Stimulated activated naive CD4-positive, alpha-beta T cell treated with Interleukin-2 at 50 U/mL for 16 hours (primary cell): ENCODE measurements at places on chromosomes 3 and 15.

- no peak for DNase-seq
Measured at GRCh38 chr3:94336046-94336753, 273.3 kb downstream of the NSUN3 start.

GRCh38 chr3:114213627-114214541 lies 23.5 kb downstream of the ZNF80 start:
- DNase-seq, result peak; percentile 77

- DNase-seq, result no peak
Measured at GRCh38 chr3:175274056-175274455, 414.9 kb downstream of the NAALADL2 start.

DNA sequence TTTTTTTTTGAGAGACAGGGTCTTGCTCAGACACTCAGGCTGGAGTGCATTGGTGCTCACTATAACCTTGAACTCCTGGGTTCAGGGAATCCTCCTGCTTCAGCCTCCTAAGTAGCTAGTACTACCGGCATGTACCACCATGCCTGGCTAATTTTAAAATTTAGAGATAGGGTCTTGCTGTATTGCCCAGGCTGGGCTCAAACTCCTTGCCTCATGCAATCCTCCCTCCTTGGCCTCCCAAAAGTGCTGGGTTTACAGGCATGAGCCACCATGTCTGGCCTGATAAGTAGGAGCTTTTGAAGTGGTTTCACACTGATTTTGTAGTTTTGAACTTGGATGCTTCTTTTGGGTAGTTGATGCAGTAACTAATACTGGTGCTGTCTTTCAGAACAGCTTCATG lies 7.8 kb downstream of the MAP2K1 start:
- DNase-seq, result no peak

- no peak for DNase-seq
Measured at GRCh38 chr3:58693940-58694850, 27.6 kb upstream of the FAM3D start.

GRCh38 chr3:99873269-99874102 lies 55.8 kb downstream of the CMSS1 start:
- DNase-seq, result no peak

DNA sequence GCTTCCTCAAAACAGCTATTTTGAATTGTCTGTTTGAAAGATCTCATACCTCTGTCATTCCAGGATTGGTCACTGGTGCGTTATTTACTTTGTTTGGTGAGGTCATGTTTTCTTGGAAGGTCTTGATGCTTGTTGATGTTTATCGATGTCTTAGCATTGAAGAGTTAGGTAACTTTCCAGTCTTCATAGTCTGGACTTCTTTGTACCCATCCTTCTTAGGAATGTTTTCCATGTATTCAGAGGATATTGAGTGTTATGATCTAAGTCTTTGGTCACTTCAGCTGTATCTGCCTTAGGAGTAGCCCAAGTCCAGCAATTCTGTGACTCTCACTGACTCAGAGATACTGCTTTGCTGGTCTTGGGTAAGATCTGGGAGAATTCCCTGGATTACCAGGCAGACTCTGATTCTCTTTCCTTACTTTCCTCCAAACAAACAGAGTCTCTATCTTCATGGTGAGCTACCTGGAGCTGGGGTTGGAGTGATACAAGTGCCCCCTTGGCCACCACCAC lies 398.6 kb downstream of the ZIC4 start:
- no peak for DNase-seq

DNA sequence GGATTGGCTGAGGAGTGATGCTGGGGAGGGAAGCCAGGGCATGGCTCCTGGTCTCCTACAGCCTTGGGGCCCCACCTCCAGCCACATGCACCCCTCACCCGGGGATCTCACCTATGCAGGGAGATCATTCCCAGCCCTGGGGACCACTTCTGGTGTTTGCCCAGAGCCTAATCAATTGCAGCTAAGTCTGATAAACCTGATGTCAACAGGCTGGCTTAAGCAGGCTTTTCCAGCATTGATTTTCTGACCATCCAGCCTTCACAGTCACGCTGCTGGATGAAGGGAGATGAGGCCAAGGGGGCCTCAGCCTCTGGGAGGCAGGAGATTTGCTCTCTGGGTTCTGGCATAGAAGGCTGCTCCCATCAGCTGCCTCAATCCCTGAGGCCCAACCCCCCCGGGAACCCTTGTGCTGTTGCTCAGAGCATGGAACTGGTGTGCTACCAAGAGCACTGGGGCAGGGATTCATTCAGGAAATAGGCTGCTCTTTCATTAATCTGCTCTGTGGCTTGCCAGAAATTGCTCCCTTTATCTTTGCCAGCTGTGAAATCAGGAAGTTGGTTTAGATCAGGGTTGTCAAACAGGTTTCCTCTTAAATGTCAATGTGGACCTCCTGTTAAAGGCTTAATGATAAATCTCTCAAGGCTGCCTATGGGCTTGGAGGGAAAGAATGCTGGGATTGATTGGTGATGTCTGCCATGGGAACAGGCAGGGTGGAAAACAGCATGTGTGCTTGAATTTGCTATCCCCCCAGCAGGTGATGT lies 19.0 kb downstream of the FAM3D start:
- no peak for DNase-seq

DNA sequence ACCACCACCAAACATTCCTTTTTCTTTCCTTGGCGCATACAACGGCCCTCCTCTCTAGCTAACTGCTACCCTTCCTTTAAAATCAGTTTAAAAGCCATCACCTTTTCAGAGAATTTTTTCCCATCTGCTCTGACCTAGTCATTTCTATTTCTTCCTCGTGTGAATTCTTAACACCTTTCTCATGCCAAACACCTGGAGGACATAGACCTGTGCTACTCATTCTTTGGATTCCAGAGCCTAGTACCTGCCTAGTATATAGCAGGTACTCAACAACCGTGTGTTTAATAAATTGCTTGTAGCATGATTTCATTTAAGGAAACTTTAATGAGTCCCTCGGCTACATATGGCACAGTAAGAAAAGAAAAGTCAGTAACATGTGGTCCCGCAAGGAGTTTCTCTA lies 2.0 kb upstream of the TPM1 start:
- DNase-seq, result no peak

DNA sequence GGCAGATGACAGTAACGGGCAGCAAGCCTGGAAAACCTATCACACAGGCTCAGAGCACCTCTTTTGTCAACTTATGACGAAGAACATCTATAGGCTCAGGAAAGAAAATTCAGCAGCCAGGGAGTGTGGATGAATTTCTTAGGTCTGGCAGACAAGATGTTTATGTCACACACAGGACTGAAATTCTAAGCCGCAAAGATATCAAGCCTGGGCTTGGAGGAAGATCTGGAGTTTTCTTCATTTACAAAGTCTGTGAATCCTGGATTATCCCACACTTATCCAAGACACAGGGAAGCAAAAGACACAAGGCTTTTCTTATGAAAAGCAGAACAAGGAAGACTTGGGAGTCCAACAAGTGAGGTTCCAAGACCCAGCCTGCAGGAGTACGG lies 23.4 kb upstream of the CHCHD6 start:
- no peak for DNase-seq

DNA sequence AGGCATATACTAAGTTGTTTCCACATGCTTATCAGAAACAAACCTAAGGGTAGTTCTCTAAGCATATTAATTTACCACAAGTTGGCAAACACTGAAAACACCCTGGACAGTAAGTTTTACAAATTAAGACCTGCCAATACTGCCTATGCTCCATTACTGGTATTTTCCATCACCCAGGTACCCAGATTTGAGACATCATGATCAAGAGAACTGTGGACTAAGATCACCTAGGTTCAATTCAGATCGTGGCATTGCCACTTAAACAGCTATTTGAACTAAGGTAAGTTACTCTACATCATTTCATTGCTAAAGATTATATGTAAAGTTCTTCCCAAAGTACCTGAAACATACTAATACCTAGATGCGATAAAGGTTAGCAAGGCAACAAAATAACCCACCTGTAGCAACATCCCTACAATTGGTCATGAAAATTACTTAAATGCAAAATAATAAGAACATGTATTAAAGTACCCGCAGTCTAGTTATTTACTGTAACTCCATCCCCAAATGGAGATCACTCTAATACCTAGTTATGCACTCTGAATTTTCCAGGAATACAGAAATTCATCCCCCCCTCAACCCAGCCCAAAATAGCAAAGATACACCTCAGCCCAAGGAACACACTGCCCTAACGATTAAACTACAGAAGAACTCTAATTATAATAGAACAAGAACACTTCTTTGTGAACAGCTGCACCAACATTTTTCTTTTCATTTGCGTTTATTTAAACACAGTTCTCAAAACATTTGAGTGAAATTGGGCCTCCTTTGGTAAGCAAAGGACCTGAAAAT lies 21.6 kb downstream of the TRA2B start:
- DNase-seq, result no peak

DNA sequence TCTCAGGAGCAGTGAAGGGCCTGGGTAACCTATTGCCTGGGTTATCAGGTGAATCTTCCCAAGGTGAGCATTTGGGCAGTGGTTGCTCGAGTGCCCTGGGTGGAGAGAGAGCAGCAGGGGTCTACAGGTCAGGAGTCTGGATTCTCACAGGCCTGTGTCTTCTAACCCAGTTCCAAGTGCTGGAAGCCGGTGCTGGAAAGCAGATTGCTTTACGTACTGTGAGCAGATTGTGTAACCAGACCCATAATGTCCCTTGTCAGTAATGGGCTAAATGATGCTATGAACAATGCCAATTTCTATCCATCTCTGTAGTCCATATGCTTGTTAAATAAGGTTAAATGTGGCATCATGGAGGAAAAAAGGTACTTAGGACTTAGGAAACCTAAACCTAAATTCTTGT lies 106.5 kb downstream of the TPRG1 start:
- DNase-seq, result no peak

- no peak for DNase-seq
Measured at GRCh38 chr15:81092559-81092902, 41.5 kb upstream of the CFAP161 start.

DNA sequence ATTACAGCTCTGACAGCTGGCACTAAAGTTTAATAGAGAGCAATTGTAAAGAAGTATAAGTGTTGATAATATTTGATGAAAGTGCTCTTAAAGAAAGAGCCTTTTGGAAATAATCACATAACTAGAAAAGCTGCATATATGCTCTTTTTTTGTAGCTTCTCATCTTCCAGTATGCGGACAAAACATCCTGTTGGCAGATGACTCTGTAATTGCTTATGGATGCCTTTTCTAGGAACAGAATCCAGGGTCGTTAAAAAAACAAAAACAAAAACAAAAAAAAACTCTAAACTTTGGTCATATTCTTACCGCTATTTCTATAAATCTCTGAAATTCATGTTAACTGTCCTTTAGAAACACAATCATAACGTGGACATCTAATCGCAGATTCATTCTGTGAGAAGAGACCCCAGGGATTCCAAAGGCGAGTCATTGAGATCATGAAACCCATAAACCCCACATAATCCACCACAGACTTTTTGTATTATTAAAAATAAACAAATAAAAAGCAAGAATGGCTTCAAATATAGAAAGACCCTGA lies 109.8 kb downstream of the EPHA3 start:
- no peak for DNase-seq

DNA sequence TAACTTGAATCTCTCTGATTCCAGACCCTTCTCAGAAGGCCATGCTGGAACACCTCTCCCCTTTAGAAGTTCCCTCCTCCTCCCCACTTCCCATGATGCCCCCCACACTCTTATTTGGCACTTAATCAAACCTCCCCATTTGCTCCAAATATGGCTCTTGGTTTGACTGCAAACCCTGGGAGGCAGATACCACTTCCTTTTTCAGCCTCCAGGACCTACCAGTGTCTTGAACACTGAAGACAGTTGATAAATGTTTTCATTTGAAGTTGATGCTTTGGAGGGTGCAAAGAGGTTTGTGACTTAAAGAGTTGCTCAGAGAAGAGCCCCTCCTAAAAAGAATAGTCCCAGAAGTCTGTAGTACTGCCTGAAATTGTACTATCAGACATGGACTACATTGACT lies 61.5 kb downstream of the SEMA5B start:
- no peak for DNase-seq

GRCh38 chr3:133040696-133041523 lies 2.7 kb downstream of the TMEM108 start:
- no peak for DNase-seq

GRCh38 chr3:63338351-63338750 lies 60.2 kb downstream of the SYNPR start:
- no peak for DNase-seq

- DNase-seq, result no peak
Measured at GRCh38 chr15:83163032-83163431, 44.6 kb downstream of the HDGFL3 start.
